ENCODE measurements at places on chromosomes 3 and 15.

- no peak for DNase-seq
These were observed 456.1 kb upstream of the GBE1 start for GRCh38 chr3:82217571-82217970.

DNA sequence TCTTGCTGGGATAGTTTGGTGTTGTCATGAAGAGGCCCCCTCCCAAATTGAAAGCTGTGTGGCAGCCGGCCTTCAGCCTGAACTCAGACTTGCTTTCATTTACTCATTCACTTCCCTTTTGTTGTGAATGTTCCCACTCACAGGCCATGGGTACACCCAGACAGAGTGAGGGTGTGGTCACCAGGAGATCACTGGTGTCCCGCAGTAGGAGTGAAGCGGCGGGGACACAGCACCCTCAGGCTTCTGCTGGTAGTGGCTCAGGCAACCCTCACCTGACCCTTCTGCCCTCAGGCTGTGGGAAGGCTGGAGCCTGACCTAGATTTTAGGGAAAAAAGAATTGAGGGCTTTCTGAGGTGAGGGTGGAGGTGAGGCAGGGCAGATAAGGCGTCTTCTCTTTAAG, 244.4 kb downstream of the SOX2 start:
- DNase-seq, result no peak

DNA sequence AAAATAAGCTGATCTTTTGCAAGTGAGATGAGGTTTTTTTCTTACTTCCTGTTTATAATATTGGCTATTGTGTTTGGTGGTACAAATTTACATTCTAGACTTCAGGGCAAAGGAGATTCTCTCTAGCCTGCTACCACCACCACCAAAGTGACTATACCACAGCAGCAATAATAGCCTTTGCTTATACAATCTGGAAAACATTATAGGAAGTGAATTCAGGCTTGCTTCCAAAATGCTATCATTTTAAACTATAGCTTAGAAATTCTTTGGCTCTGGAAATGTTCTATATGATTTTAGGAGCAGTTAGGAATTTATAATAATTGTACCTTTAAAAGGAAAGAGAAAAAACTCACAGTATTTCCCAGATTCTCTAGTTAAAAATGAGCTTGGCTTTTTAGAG, 94.4 kb downstream of the TFG start:
- DNase-seq, result no peak

DNA sequence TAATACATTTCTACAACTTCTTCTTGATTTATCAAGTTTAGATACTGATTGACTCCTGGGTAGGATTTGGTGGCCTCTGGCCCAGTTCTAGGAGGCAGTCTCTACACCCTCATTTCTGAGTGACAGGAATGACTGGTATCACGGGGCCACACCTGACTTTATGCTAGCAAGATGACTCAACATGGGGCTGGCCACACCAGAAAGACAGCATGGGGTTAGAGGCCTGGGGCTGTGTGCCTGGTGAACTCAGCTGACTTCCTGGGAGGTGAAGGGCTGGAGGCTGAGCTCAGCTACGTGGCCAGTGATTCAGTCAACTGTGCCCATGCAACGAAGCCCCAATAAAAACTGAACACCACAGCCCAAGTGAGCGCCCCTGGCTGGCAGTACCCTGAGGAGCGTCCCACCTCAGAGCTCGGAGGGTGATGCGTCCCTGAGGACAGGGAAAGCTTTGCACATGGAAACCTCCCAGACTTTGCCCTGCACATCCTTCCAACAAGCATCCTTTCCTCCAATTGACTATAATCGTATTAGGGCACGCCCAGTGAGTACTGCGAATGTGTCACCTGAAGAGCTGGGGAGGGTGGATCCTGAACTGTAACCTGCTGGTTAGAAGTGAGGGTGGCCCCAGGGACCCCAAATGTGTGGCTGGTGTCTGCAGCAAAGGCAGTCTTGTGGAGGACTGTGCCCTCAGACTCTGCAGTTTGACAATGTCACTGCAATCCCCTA, 57.2 kb downstream of the NIPA2 start:
- DNase-seq, result no peak

DNA sequence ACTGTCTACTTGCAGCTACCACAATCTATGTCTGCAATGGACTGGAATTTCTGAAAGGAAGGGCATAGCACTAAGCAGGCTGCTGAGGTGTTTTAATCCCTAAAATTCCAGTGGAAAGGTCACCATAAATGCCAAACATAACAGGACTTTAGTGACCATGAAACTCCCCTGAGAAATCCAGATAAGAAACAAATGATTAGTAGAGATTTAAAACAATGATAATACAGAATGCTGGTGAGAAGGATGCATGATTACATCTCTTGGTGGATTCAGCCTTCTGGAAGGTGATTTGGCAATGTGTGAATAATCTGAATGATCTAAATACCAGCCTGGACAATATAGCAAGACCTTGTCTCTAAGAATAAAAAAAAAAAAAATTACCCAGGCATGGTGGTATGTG, 475.0 kb upstream of the CBLB start:
- DNase-seq, result no peak

DNA sequence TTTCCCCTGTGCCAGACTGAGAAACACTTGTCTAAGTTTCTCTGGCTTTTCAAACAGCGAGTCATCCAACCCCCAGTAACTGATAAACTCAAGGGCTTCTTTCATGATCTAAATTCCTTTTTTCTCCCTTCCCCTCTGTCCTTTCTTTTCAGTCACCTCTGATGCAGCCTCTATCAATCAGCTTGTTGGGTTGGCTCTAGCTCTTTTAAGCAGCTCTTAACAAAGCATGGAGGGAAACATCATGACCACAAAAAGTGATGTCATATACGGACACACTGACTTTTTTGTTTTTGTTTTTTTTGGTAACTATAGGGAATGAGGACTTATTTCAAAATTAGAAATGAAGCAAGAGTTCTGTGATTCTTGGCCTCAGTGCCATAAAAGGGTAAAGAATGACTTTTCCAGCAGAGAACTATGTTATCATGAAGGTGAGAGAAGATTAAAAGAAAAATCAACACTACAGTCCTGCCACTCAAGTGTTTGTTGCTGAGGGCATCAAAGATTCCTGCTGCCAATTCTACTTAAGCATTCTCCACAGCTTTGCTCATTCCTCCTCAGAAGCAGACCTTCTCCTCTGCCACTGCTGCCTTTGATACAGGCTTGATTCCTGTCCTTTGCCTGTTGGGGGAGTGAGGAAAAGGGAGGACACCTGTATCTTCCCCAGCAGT, 457.0 kb upstream of the ONECUT1 start:
- DNase-seq, result no peak

GRCh38 chr15:78446551-78446950, 8.5 kb downstream of the IREB2 start:
- no peak for DNase-seq

DNA sequence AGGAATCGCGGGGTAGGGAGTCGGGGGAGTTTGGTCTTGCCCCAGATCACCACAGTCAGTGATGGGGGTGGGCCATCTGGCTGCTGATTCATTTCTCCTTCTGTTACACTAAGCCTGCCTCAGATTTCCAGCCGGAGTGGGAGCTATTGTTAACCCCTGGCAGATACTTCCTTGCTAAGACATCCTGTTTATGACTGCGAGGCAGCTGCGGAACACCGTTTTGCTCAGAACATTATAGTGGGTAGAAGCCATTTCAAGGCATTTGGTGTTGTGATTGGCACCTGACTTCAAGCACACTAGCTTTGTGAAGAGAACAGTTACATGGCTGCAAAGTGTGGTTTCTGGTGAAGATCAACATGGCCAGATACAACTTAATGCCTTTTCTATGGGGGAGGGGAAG, 73.8 kb downstream of the FLNB start:
- peak; percentile 41 for DNase-seq

DNA sequence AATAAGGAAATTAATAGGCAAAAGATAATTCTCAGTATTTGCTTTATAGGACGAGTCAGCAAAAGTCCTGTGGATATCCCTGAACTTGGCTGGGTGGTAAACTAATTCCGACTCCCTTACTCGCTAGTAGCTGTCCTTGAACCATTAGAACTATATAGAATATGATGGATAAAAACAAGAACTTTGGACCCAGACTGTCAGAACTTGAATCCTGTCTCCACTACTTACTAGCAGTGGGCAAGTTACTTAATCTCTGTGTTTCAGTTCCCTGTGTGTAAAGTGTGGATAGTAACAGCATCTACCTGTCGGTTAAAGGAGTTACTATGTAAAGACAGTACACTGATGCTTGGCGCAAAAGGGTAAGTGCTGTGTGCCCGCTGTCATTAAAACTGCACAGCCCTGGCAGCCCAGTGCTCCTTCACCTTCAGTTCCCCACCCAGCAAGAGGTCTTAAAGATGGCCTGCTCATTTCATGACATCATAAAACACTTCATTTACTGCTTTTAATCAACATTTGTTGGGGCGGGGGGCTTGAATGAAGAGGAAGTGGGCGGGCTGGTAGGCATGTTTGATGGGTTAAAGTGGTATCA, 7.3 kb downstream of the TPM1 start:
- DNase-seq, result no peak

DNA sequence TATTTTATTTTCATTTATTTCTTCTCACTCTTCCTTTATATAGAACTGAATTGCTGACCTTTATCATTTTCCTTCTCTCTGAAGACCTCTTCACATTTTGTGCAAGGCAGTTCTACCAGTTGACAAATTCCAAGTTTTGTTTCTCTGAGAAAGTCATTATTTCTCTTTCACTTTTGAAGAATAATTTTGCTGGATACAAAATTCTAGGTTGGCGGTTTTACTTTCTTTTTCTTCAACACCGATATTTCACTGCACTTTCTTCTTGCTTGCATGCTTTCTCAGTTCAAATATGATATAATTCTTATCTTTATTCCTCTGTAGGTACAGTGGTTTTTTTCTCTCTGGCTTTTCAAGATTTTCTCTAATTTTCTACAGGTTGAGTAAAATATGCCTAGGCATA, 15.9 kb downstream of the RFX7 start:
- DNase-seq, result no peak

DNA sequence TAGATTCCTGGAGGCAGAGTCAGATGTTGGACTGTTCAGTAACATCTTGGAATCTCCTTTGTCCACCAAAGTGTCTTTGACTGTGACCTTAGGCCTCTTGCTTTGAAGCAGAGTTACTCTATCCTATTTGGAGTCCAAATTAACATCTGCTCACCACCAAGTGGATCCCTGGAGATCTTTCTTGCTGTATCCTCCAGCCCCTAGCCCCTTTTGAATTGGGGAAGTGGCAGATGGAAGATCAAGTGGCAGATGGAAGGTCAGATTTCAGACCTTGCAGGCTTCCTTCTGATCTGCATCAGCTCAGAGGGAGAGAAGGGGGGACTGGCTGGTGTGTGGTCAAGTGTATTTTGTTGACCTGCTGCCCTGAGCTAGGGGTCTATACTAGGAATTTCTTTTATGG, 125.0 kb upstream of the ROPN1 start:
- DNase-seq, result no peak

DNA sequence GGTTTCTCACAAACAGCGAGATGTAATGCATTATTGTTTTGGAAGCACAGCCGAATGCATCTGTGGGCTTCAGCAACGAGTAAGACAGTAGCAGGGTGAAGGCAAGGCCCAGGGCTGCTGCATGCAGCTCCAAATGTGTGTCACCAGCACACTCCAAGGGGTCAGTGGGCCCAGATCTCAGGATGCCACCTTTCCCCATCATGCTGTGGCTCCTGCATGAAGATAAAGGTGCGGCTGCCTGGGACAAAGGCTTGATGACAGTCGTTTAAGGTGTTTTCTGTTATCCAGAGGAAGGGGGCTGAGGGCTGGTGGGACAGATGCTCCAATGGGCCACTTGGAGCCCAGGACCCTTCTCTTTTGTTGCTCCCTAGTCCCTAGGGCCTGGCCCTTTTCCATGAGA, 13.2 kb downstream of the C3orf22 start:
- DNase-seq, result no peak

DNA sequence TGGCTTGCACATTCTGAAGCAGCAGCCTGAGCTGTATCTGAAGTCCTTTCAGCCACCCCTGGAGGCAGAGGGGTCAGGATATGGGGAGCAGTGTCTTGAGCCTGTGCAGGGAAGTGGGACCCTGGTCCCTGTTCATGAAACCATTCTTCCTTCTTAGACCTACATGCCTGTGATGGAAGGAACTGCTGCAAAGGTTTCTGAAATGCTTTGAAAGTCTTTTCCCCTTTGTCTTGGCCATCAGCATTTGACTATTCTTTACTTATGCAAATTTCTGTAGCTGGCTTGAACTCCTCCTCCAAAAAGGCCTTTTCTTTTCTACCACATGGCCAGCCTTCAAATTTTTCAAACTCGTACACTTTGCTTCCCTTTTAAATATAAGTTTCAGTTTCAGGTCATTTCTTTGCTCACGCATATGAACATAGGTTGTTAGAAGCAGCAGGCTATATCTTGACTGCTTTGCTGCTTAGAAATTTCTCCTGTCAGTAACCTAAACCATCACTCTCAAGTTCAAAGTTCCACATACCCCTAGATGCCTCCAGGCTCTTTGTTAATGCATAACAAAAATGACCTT, 62.3 kb downstream of the GALK2 start:
- no peak for DNase-seq

GRCh38 chr3:14914779-14915117, 32.6 kb upstream of the NR2C2 start:
- no peak for DNase-seq

- DNase-seq, result no peak
These were observed 184.7 kb upstream of the LINGO1 start for GRCh38 chr15:77817434-77817833.

GRCh38 chr3:67044955-67045354, 46.8 kb downstream of the KBTBD8 start:
- no peak for DNase-seq

GRCh38 chr15:62505762-62506161, 340.7 kb upstream of the C2CD4B start:
- DNase-seq, result no peak

GRCh38 chr15:79031821-79032220, 58.8 kb downstream of the RASGRF1 start:
- DNase-seq, result no peak

DNA sequence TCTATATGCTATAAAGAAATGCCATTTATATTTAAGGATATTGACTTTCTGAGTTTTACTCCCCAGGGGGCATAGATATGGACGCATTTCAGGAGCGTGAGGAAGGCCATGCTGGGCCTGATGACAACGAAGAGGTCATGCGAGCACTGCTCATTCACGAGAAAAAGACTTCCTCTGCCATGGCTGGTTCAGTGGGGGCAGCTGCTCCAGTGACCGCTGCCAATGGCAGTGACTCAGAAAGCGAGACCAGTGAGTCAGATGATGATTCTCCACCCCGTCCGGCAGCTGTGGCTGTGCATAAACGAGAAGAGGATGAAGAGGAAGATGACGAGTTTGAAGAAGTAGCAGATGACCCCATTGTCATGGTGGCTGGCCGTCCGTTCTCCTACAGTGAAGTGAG, 38.4 kb downstream of the GTF2E1 start:
- peak; percentile 18 for DNase-seq

GRCh38 chr3:196039359-196039758, 42.5 kb downstream of the TFRC start:
- no peak for DNase-seq

DNA sequence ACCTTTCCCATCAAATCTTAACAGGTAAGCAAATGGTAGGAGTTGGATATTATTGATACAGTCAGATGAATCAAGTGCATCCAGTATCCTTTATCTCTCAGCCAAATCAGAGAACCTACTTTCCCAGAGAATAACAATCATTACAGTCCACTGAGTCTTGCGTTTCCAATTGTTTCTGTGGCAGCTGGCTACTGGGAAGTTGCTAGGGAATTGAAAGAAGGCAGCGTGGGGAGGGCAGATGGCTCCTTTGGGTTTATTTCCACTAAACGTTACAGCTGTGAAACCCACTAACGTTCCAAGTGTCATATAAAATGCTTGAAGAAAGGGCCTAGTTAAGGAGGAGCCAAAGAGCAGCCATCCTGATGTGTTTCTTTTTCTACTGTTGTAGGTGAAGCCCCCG, 78.4 kb downstream of the WDR72 start:
- DNase-seq, result no peak

Measured in tibial artery (tissue), 4 donors.